ENCODE measurements at places on chromosomes 6 and 20.

GRCh38 chr6:149271348-149272340, 45.9 kb upstream of the TAB2 start:
- DNase-seq = no peak

- DNase-seq = no peak
These were observed 137.8 kb upstream of the SPACA1 start for GRCh38 chr6:87909849-87910248.

DNA sequence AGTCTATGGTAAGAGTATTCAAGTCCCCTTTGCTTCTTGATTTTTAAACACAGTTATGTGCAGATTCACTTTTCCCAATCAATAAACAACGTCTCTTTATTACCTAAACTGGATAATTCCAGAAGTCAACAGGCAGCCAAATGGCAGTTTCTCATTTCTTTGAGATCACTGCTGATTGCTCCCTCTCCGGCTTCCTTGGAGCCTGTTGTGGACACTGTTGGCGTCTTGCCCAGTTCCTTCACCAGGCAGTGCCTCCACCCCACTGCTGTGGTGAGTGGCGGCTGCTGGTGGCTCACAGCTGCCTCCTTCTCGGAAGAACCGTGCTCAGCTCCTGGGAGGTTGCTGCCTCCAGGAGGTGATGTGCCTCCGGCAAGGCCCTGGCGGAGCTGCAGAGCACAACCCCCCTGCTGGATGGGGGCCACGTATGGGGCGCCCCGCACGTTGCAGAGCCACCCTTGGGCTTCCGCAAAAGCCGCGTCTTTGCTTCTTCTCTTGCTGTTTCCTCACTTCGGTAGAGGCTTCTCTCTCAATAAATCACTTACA, 105.1 kb upstream of the CNKSR3 start:
- peak; percentile 88 for DNase-seq

DNA sequence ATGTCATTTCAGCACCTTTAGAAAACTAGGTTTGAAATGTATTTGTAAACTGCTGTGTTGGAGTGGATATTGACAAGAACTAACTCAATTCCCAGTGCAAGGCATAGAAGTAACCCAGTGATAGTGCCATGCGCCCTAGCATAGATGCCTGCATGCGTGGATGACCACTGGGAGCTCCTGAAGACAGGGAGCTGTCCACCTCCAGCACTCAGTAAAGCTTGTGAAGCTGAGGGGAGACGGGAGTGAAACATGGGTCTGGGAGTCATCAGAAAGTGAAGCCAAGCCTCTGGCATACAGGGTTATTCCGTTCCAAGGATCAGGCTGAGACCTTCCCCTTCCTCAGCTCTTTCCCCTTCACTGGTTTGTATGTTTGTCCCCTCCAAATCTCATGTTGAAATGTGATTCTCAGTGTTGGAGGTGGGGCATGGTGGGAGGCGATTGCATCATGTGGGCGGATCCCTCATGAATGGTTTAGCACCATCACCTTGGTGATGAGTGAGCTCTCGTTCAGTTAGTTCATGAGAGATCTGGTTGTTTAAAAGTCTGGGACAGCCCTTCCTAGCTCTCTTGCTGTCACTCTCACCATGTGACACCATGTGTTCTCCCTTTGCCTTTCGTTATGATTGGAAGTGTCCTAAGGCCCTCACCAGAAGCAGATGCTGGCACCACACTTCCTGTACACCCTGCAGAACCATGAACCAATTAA, 146.5 kb upstream of the FERMT1 start:
- DNase-seq = no peak

DNA sequence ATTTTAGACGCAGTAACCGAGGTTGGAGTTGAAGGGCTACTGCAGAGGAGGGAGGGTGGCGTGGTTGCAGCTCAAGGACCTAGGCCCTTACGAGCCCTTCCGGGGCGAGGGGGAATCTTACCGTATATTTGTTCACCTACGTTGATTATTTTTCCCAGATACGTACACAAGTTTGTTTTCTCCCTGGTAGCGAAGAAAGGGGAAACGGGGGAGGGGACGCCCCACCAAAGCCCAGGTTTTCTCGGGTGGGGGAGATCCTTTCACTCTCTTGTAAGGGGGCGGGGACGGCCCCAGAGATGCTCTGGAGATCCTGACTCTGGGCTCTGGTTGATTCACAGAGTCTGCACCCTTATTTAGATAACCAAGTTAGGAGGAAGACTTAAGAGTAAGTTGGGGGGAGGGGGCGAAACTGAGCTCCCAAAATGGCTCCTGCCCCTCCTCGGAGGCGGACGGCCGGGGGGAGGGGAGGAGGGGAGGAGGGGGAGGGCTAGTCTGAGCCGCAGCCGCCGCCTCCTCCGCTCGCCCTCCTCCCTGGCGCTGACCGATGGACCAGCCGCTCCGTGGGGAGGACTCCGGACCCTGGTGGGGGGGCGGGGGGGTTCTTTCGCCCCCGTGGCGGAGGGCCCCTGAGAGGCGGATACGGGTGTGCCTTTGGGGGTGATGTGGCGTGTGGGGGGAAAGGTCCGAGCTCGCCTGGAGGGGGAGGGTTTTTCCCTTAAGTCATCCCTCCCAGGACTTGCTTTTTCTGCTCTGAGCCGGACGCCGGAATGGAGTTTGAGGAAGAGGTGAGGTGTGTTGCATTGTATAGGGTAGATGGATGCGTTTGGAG, 2.2 kb downstream of the BRD2 start:
- peak; percentile 97 for DNase-seq
